ENCODE measurements at places on chromosomes 13 and 19.

GRCh38 chr19:32448026-32448425, 42.5 kb downstream of the DPY19L3 start:
- DNase-seq: no peak

- no peak for DNase-seq
Measured at GRCh38 chr19:14012378-14012915, 6.3 kb upstream of the RFX1 start.

GRCh38 chr19:51779181-51779580, 15.8 kb upstream of the FPR3 start:
- DNase-seq: no peak

- no peak for DNase-seq
Measured at GRCh38 chr19:46656541-46656940, 4.4 kb downstream of the DACT3 start.

GRCh38 chr13:89270736-89271135, 1599.6 kb downstream of the SLITRK5 start:
- DNase-seq: no peak

- no peak for DNase-seq
Measured at GRCh38 chr13:66551128-66551527, 679.0 kb downstream of the PCDH9 start.

DNA sequence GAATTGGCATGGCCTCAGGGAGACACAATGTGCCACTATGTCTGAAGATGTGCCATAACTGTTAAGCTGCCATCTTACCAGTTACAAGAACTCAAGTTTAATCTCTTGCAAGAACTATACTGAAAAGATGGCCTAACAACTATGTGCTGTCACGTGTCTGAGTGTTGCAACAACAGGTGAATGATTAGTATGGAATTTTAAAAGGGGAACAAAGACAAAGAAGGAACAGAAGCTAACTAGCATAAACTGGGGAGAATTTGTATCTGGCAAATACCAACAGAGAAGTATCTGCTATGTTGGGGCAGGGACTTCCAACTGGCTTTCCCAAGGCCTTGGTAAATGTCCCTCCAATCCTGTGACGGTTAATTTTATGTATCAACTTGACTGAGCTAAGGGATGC, 11.5 kb upstream of the ACOD1 start:
- DNase-seq: no peak

GRCh38 chr19:15113245-15114152, 6.3 kb downstream of the SYDE1 start:
- DNase-seq: no peak

DNA sequence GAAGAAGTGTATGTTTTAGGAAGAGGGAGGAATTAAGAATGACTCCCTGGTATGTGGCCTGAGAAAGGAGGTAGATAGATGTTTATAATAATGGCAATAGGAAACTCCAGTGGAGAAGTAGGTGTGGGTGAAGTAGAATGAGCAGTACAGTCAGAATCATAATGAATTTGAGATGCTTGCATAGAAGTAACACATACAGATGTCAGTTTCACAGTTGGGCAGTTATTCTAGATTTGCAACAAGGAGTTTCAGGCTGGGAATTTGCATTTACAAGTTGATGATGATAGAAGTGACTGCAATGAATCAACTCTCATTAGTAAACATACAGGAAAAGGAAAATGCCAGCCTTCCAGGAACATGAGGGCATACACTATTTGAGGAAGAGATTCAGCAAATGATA, 149.0 kb downstream of the SLITRK1 start:
- no peak for DNase-seq

DNA sequence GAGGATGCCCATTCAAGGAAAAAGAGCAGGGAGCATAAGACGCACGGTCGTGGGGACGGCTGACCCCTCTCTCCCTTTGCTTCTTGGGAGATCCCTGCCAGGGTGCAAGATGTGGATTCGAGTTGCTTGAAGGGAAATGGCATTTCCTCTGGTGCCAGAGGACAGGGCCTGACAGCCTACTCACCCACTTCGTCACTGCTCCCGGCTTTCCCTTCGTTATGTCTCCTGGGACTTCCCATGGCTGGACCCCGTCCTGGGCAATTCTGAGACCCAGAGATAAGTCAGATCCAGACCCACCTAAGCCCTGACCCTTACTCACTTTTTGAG, 1.2 kb downstream of the TBC1D17 start:
- no peak for DNase-seq

DNA sequence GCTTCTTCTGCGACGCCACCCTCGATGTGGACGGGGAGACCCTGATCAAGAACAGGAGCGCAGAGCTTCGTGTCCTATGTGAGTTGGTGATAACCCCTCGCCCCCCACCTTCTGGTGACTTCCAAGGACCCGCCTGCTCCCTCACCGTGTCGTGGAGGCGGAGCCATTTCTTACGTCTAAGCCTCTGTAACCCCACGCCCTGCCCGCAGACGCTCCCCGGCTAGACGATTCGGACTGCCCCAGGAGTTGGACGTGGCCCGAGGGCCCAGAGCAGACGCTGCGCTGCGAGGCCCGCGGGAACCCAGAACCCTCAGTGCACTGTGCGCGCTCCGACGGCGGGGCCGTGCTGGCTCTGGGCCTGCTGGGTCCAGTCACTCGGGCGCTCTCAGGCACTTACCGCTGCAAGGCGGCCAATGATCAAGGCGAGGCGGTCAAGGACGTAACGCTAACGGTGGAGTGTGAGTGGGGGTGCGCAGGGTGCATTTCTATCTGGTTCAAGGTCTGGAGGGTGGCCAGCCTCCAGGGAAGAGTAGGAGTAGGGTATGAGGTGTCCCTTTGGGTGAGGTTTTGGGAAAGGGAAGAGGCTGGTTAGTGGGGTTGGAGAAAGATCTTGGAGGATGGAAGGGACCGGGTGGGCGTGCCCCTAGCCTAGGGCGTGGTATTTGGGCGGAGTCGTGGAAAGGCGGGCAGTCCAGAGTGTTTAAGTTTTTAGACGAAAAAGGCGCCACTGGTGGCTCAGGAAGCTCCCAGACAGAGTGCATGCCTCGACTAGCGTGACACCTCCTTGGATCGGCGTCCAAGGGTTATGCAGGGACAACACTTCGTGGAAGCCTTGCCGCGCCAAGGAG, 3.3 kb downstream of the ICAM5 start:
- no peak for DNase-seq

GRCh38 chr19:15812060-15812722, 3.3 kb downstream of the OR10H1 start:
- no peak for DNase-seq
